ENCODE measurements at places on chromosomes 2 and 18.

- no peak for DNase-seq
These were observed 56.1 kb upstream of the PEX13 start for GRCh38 chr2:60961457-60961856.

GRCh38 chr18:72768681-72769229 is 99.0 kb downstream of the NETO1 start:
- DNase-seq, result no peak

DNA sequence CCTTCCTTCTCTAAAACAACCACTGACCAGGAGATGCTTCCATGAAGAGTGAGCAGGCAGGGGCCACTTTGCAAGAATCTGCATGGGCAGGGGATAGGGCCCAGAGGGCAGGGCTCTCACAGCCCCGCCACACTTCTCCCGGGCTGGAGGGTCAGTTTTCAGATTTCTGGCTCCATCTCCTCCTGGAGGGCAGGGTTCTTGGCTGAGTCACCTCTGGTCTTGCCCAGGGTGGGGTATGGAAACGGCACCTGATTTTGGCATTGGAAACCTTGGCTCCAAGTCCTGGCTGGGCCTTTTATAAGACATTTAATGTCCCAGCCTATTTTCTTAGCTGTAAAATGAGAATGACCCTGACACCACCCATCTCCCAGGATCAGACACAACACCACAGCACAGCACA is 27.6 kb upstream of the ASPRV1 start:
- DNase-seq, result no peak

GRCh38 chr2:29269095-29269764 is 154.0 kb downstream of the CLIP4 start:
- no peak for DNase-seq

- no peak for DNase-seq
These were observed 51.0 kb upstream of the RBBP8 start for GRCh38 chr18:22882084-22882483.

DNA sequence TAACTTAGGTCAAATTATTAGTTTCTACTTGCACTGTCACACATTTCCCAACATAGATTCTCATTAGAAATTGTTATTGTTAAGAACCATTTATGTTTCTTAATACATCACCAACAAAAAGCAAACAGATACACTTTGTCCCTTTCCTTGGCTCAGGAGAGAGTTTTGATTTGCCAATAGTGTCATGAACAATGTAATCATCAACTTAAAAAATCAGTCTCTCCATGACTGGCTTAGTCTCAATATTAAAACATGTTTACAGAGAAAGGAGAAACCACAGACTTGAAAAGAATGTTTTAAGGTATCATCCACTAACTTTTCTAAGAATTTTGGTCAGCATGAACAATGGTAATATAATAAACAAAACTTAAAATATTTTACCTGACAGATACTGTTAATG is 416.5 kb upstream of the KCNH7 start:
- no peak for DNase-seq

DNA sequence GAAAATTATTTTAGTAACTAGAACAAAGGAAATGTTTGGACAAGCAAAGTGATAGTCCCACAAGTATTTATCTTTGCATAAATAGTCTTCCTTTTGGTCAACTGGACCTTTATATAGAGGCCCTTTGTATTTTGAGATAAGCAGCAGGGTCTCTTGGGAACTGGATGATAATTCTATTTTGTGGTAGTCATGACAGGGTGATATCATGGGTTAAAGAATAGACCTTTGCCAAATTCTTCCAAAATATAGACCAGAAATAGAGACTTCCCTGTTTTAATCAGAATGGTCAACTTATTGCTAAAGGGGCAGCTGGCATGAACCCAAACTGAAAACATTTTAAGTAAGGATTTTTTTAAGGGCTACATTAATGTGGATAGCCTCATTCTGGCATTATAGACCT is 10.5 kb downstream of the PLEK start:
- DNase-seq, result no peak

All from NCI-H146 (cell line).